ENCODE measurements at places on chromosomes 7 and 10.

DNA sequence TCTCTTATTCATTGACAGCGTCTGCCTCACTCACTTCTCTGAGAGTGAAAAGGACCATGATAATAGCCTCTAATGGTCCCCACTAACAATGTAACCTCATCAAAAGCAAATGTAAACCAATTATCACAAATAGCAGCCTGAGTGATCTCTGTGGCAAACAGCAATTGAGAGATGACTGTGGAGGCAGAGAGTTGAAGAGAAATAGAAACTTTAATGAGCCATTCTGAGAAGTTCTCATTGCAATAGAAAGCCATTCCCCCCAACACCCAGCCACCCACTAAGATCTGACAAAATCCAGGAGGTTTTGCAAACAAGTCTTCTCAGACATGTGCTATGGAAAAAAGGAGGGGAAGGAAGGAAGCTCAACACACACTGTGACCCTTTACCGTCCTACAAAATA lies 44.2 kb upstream of the RNF148 start:
- no peak for DNase-seq

GRCh38 chr7:30950197-30950596 lies 13.6 kb upstream of the GHRHR start:
- no peak for DNase-seq

DNA sequence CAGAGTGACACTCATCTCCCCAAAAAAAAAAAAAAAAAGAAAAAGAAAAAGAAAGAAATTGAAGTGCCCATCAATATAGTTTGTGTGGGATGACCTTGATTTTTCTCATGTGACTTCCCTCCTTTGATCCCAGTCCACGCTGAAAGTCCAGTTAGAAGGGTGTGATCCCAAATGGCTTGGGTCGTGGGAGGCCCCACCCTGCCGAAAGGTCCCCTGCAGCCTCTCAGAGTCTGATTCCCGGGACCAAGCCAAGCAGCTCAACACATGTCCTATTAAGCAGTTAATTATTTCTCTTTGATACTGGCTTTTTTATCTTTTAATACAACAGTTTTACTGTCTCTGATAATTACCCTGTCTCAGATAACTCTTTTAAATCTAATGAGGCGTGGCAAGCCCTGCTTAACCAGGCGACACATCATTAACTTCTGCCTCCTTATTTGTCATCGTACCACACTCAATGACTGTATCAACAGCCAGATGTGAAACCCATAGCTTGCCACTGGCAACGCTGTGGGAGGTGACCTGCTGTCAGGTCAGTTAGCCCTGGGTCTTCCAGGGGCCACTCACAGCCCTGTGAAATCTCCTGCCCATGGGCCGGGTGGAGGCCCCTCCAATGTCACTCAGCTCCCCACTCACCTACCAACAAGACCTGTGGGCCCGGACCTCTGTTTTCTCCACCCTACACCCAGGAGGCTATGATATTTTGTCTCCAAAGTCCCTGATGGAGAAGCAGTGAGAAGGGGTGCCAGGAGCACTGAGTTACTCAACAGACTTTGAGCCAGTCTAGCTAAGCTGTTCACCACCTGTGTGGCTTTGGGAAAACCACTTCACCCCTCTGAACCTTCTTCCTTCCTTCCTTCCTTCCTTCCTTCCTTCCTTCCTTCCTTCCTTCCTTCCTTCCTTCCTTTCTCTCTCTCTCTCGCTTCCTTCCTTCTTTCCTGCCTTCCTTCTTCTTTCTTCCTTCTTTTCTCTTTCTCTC lies 110.0 kb upstream of the SFMBT2 start:
- no peak for DNase-seq

DNA sequence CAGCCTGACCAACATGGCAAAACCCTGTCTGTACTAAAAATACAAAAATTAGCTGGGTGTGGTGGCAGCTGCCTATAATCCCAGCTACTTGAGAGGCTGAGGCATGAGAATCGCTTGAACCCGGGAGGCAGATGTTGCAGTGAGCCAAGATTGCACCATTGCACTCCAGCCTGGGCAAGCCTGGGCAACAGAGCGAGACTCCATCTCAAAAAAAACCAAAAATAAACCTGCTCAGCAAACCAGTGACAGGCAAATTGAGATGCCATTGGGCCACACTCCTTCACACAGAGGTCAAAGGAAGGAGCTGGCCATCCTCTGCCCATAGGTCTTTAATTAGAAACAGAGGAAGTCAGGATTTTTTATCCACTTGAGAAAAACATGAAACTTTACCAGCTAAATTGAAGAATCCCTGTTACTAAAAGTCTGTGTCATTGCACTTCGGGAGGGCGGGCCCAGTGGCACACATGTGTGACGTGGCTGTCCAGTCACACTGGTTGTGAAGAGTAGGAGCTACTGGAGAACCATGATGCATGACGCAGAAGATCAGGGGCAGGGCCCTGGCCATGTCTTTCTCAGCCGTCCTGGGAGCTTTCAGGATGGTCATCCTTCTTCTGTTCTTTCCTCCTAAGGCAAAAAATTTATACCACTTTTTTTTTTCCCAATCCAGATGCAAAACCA lies 118.3 kb upstream of the ZNF438 start:
- no peak for DNase-seq

DNA sequence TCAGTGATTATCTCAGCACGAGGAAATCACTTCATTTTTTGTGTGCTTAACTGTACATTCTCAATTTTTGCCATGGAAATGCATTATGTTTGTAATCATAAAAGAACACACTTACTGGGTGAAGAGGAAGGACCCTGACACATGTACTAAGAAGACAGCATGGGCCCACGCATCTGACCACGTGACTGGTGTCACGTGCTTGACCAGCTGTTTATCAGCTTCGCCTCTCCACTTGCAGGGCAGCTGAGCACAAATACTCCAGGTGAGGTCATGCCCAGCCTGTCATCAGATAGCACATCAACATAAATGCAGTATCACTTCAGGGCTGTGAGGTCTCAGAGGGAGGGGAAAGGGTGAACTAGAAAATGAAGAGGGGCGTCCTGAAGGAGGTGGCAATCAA lies 179.8 kb downstream of the EBF3 start:
- no peak for DNase-seq

GRCh38 chr7:139362302-139362701 lies 2.6 kb downstream of the LUC7L2 start:
- DNase-seq = no peak

DNA sequence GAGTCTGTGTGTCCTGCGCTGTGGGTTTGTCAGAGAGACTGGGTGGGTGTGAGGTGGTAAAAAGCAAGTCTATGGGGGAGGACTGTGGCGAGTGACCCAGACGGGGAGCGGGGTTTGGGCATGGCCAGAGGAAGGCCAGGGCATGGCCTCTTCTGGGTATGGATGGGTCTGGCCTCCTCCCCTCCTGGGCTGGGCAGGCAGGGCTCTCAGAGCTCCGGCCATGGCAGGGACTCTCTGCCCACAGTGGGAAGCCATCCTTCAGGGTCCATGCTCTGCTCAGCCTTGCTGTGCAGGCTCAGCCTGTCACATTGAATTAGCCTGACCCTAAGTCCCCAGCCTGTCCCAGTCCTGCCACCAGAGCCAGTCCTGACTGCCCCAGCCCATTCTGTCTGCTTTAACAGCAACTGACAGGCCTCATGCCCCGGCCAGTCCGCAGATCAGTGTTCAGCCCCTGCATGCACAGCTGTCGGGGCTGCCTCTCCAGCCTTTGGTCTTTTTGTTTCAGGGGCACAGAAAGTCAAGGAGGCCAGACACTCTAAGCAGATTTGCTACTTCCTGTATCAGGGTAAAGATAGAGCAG lies 7.9 kb downstream of the ANTXRL start:
- peak; percentile 4 for DNase-seq

GRCh38 chr7:102029616-102030015 lies 212.2 kb downstream of the CUX1 start:
- no peak for DNase-seq

GRCh38 chr7:101386558-101387231 lies 24.0 kb downstream of the COL26A1 start:
- DNase-seq = no peak

GRCh38 chr7:19104811-19105210 lies 12.6 kb downstream of the TWIST1 start:
- DNase-seq = no peak

DNA sequence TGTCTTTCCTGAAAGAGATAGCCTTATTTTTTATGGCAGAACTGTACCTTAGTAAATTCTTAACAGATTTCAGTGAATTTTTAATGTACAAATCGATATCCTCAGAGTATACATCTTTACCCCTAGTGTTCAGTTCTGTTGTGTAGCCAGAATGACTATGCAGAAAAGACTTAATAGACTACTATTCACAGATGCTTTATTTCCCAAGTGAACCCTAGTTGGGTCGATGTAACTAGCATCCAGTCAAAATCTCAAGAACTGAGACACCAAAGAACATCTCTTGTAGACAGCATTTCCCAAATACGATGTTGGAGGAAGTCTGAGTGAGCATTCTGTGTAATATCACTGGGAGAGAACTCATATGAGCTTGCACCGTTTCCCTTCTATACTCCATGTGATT lies 1.5 kb downstream of the AKR1C3 start:
- no peak for DNase-seq

DNA sequence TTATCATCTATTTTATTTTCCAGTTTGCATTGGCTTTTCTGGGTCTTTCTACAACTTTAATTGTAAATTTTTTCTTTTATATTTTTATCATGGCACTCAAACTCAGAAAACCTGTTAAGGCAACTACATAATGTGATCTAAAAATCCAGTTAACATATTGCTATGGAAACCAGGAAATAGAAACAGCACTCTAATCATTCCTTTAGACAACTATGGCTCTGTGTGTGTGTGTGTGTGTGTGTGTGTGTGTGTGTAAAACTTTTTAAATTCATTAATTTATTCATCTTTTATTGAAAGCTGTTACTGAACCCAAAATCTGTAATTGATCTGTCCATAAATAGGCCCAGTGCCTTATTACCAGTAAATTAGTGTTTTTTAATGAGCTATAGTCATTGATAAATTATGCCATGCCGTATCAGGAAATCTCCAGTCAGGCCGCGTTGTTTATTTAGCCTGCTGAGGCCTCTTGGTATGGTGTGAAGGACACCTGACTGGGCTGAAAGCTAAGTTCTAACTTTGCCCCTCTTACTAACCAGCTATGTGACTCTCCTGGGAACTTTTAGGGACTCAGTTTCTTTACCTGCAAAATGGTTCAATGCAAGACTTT lies 1.5 kb upstream of the MET start:
- no peak for DNase-seq

DNA sequence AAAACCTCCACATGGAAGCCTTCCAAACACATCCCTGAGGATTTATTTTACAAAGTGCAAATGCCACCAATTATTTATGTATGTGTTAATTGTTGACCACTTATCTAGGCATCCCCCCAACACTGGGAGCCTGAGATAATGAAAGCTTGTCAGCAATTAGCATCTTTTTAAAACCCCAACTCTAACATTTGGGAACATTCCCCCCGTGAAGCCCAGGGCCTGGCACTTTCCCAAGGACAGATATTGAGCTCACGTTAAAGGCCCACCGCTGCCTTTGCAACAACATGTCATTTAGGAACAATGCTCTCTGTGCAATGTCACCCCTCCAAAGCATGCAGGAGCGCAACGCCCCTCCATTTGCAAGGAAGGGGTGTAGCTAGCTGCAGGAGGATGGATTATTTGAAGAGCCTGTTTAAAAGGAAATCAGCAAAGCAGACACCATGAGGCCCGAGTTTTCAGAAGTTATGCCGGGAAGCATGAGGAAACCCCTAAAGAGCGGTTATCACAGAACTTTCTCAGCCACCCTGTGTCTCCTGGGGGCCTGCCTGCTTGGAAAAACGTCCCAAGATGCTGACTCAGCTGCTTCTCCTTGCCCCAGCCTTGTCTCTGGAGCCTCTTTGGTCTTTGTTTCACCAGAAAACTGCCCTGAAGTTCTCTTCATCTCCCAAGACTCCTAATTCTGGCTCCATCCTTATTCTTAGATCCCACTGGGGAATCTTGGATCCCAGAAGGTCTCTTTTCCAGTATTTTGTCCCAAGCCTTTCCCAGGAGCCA lies 444.1 kb downstream of the GRID1 start:
- DNase-seq = no peak

GRCh38 chr7:44212581-44213184 lies 11.9 kb downstream of the YKT6 start:
- DNase-seq = no peak

Measured in activated T-helper 1 cell treated with anti-CD3 and anti-CD28 coated beads, Interleukin-2, amount 50 U/mL, for 16 hours (primary cell).